ENCODE measurements at places on chromosomes 4 and X.

DNA sequence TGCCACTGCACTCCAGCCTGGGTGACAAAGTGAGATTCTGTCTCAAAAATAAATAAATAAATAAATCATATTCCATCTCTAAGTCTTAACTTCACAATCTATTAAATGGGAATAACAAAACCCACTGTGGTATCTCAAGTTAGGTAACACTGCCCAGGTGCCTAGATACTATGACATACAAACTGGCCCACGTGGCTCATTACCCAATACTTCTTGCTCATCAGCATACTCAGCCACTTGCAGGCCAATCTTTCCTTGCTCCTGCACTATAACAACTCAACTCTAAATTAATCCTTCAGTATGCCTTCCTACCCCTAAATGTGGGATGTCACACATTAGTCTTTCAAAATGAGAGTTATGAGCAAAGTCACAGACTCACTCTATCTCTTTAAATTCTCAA lies 230.1 kb downstream of the OPHN1 start:
- DNase-seq: no peak

DNA sequence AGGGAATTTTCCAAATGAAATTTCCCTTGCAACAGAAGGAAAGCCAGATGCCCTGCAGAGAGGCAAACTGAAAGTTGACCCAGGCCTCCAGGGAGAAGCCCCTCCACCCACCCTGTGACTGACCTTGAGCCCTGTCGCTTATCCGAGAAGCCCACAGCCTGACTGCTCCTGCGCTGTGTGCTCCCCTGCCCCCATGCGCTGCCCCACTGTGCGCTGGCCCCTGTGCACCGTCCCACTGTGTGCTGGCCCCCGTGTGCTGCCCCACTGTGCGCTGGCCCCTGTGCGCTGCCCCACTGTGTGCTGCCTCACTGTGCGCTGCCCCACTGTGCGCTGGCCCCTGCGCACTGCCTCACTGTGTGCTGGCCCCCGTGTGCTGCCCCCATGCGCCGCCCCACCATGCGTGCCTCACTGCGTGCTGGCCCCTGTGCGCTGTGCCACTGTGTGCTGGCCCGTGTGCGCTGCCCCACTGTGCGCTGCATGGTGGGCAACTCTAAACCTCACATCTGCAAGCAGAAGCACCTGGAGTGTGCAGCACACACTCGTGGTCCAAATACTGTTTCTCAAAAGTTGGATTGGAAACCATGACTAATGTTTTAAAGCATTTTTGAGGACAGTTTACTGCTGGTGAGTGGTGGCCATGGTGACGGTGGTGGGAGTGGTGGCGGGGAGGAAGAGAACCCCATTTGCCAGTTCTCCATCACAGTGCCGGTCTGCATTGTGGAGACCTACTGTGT lies 8.3 kb upstream of the GRPEL1 start:
- no peak for DNase-seq

DNA sequence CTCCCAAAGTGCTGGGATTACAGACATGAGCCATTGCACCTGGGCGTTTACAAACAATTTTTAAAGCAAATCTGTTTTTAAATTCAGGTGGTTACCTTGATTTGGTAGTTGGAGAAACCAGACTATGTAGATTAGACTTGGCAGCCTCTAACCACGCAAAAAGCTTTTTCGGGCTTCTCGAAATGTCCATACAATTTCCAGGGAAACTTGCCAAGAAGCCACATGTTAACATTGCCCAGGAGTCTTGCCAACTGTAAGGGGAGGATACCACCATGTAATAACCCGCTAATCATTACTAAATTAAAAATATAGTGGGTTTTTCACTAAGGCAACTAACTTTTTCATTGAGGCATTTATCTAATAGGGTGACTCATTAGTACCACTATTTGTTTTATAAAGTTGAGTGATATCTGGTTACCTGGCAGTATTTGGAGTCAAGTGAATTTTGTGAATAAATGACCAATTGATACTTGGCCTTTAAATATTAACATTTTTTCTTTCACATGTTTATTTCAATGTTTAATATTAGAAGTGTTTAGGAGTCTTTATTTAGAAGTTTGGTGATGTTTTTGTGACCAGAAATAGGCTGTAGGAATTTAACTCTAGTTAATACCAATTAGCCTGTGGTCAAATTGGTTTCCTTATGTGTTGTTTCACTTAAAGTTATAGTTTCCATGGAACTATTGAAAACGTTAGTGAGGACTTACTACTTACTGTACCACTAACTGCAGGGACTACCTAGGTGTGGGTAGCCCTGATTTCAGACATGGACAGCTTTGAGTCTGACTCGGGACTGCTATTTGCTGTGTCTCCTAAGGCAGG lies 61.3 kb downstream of the CLDN34 start:
- no peak for DNase-seq

DNA sequence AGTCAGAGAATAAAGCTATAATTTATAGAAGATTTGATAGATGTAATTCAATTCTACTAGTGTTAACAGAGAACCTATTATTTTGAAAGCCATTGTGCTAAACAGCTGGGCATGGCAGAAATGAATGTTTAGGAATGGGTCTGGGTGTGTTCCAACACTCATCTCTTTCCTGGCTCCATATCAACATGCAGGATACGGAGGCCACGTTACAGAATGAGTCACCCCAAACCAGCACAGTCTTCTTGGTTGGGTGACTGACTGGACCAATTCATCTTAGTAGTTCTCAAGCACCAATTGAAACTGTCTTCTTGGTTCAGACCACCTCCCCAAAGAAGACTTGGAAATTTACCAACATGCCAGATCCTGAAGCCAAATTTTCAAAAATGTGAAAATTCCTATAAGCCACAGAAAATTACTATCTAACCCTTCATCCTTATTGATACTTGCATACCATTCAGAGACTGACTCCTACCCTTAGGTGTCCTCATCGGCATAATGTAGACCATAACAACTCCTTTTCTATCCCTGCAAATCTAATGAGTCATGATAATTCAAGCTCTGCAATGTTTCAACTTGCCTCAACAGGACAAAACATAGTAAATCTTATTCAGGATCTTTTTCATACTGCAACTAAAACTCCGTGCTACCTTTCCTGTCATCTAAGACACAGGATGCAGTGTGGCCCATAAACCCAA lies 52.0 kb upstream of the ATOH1 start:
- no peak for DNase-seq

DNA sequence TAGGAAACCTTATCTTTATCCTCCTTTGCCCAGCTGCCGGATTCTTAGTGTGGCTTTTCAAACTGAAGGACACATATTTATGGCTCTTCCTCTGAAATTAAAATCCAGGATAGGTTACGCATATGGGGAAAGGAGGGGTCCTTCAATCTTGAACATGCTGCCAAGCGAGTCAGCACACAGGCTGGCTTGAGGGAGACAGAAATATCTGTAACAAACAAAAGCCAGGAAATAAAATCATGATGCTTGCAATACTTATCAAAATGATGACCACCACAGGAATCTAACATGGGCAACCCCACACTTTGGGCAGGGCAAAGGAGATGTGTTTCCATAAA lies 196.4 kb upstream of the LDB2 start:
- DNase-seq: no peak

GRCh38 chr4:34676400-34676799 lies 1567.9 kb downstream of the ARAP2 start:
- no peak for DNase-seq

GRCh38 chr4:166594326-166594946 lies 639.9 kb downstream of the SPOCK3 start:
- DNase-seq: peak; percentile 35

DNA sequence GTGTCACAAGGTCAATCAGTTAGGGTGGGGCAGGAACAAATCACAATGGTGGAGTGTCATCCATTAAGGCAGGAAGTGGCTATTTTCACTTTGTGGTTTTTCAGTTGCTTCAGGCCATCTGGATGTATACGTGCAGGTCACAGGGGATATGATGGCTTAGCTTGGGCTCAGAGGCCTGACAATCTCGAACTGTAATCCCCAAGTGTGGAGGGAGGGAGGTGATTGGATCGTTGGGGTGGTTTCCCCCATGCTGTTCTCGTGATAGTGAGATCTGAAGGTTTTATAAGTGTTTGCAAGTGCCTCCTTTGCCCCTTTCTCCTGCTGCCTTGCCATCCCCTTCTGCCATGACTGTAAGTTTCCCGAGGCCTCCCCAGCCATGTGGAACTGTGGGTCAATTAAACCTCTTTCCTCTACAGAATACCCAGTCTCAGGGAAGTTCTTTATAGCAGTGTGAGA lies 36.7 kb upstream of the STS start:
- no peak for DNase-seq

GRCh38 chrX:72125331-72126047 lies 6.2 kb downstream of the RTL5 start:
- DNase-seq: no peak

GRCh38 chr4:82216219-82216618 lies 157.6 kb downstream of the HNRNPD start:
- no peak for DNase-seq

GRCh38 chr4:66182636-66183035 lies 512.3 kb upstream of the EPHA5 start:
- no peak for DNase-seq

GRCh38 chr4:177408023-177408422 lies 34.2 kb downstream of the AGA start:
- DNase-seq: no peak

DNA sequence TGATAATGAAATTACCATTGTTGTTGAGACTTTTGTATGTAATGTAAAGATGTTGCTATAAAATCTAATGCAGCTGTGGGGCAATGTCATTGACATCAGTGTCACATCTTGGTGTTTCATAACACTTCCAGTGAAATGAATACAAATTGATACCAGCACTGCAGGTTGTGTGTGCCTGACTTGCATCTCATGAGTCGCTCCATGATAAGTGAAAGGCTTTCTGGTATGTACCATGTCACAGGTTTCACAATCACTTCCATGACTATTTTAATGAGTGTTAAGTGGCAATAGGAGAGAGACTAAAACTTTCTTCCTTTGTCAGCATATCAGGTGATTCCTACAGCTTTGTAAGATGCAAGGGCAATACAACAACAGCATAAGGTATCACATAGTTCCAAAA lies 94.4 kb downstream of the ABCB7 start:
- no peak for DNase-seq

- DNase-seq: no peak
These were observed 46.8 kb downstream of the CRLF2 start for GRCh38 chrX:1165535-1166196.

DNA sequence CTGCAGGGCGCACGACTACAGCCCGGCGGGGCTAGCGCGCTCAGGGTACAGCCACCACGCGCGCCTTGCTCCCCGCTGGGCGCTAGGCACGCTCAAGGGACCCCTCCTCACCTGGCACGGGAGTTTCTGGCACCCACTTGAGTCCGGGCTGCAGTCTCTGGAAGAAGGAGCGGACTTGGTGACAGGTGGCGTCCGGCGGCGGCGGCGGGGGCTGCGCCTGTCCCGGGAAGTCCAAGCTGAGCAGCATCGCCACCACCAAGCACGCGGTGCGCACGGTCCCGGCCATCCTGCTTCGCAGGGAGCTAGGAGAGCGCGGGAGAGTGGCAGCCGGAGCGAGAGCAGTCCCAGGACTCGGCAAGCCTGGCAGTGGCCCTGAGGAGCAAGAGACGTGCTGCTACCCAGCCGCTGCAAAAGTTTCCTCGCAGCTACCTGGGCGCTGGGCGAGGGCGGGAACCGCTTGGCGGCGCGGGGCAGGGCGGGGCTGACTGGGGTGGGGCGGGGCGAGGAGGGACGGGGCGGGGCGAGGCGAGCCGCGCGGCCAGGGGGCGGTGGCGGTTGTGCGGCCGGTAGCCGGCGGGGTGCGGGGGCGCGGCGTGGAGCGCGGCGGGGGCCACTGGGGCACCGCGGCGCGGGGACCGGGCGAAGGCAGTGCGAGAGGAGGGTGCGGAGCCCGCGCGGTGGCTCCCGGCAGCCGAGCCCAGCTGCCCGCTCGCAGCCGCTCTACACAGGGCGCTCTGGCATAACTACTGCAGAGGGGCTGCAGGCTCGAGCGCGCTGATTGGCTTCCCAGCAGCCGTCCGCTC lies at the start of gene GPC3:
GPC3 (minus strand) TSS at position 431 of the 803 bp plus-strand sequence.
- peak; percentile 71 for DNase-seq

GRCh38 chr4:7503559-7504249 lies 69.0 kb upstream of the PSAPL1 start:
- DNase-seq: no peak

DNA sequence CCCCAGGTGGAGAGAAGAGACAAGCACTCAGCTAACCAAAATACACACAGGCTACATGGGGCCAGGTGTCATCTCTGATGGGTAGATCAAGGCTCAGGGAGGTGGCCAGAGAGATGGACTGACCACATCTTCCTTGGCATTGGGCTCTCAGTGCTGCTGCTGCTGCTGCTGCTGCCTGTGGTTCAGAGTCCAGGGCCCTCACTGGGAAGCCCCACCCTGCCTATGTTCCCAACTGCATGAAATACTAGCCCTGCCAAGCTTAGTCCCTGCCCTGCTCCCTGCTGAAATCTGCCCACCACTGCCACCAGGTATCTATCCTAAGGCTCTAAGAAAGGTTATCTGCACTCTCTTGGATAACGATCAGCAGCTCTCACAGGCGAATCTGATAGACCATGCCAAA lies 118.7 kb downstream of the EFHC2 start:
- peak; percentile 11 for DNase-seq

DNA sequence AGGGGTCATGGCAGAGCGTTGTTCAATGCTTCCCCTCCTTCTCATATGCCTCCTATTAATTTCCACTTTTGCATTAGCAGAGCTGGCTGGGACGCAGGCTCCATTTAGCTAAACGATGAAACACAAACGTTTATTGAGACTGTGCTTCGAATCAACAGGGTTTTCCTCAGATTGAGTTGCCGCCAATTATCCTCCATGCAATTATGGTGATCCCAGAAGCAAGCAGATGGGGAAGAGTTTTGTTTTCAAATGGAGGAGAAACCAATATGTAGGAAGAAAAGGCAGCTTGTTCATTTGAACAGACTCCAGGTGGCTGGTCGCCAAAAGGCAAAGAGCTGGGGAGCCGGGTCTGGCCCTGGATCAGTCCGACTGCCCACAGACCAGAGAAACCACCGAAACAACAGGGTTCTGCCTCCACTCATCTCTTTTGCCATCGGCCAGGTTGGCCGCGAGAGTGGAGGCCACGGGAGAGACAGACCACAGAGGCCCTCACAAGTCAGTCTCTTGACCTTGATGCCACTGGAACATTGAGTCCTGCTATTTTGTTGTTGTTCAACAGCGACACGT lies 184.8 kb downstream of the GBA3 start:
- no peak for DNase-seq

DNA sequence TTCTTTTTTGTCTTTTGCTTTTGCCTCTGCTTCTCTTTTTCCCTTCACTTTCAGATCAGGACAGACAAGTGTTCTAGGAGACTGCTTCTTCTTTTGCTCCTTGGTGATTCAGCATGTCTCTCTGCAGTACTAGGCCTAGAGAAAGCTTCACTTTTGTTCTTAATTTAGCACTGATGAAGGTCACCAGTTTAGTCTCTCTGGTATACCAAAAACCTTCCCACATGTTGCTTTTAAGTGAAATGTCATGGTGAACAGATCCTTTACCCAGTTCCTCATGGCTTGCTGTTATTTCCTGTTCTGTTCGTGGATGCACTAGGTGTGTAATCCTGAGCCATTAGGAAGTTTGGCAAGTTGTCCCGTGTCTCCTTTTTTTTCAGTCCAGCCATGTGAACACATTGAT lies 53.3 kb downstream of the NBDY start:
- DNase-seq: no peak

- DNase-seq: no peak
These were observed 408.6 kb downstream of the PPP3CA start for GRCh38 chr4:100938698-100939097.

- DNase-seq: no peak
These were observed 56.7 kb downstream of the TSPAN5 start for GRCh38 chr4:98601708-98602107.

GRCh38 chrX:141214196-141214595 lies 28.1 kb downstream of the SPANXC start:
- no peak for DNase-seq

- peak; percentile 77 for DNase-seq
These were observed 549 bp downstream of the MSL3 start for GRCh38 chrX:11758400-11759171.
